Naive thymus-derived CD4-positive, alpha-beta T cell (primary cell): ENCODE measurements at places on chromosomes 6 and 20. TPM values are rescaled to one million over a fixed set of nuclear protein-coding genes. Genes with fewer than 3 reads are reported as not detected.

Gene TSHZ2
- 18.7 and 21.0 TPM in 2 replicates for total RNA-seq

DNA sequence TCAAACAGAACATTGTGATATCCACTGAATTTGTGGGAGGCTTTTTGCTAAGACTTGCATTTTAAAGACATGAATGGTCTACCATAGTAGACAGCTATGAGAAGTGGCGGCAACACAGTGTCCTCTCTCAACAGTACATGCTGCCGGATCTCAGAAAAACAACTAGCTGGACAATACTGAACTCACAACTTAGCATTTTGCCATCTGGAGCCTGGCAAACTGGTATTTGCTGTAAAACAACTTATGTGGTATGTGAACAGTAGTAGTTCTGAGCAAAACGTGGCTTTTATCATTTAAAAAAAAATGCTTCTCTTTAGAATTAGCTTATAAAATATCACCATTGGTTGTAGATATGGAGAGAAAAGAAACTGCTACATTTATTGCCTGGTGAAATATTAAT lies 3.3 kb upstream of the PXDC1 start:
- DNase-seq = no peak

- no peak for DNase-seq
These were observed 14.3 kb upstream of the FAM135A start for GRCh38 chr6:70398783-70399728.

Gene KIFC1
- 81.6 and 87.9 TPM in 2 replicates for total RNA-seq

DNA sequence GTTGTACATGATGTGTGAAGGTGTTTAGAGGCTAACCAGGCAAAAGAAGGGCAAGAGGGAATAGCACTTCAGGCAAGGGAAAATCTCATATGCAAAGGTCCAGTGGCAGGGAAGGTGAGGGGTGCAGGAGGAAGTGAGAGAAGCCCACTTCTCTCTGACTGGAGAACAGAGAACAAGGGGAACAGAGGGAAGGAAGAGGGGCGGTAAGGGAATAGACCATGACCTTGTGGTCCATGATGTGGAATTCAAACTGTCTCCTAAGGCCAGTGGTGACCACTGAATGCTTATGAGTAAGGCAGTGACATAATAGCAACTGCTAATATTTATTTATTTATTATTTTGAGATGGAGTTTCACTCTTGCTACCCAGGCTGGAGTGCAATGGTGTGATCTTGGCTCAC lies 20.6 kb upstream of the SLC9A8 start:
- no peak for DNase-seq

GRCh38 chr20:17314264-17314663 lies 87.4 kb downstream of the PCSK2 start:
- DNase-seq = no peak

DNA sequence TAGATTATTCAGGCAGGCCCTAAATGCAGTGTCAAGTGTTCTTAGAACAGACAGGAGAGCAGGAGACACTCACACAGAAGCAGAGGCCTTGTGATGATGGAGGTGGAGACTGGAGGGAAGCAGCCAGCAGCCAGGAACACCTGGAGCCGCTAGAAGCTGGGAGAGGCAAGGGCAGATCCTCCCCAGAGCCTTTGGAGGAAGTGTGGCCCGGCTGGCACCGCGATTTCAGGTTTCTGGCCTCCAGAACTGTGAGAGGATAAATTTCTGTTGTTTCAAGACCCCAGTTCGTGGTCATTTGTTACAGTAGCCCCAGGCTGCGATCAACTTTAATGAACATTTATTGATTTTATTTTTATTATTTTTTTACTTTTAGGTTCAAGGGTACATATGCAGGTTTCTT lies 203.0 kb downstream of the QKI start:
- no peak for DNase-seq

DNA sequence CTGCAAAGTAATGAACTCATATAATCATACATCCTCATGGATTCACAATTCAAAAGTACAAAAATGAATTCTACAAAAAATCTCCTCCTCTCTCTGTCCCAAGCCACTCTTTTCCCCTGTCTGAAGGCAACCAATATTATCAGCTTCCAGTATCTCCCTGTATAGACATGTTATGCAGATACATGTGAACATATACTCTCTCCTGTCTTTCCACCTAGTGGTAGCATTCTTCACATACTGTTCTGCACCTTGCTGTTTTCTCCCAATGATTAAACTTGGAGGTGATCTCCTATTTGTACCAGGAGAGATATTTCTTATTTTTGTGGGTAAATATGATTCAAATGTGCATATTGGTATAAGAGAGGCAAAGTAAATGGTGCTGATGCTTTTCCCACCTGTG lies 416.4 kb downstream of the EPM2A start:
- DNase-seq = no peak

- DNase-seq = no peak
These were observed 118.1 kb downstream of the TOX2 start for GRCh38 chr20:44032583-44033331.

GRCh38 chr6:99802396-99803031 lies 191.5 kb downstream of the MCHR2 start:
- no peak for DNase-seq

Gene ZFP57
- total RNA-seq = 1.7 TPM

GRCh38 chr20:62085206-62085605 lies 19.5 kb upstream of the TAF4 start:
- no peak for DNase-seq

DNA sequence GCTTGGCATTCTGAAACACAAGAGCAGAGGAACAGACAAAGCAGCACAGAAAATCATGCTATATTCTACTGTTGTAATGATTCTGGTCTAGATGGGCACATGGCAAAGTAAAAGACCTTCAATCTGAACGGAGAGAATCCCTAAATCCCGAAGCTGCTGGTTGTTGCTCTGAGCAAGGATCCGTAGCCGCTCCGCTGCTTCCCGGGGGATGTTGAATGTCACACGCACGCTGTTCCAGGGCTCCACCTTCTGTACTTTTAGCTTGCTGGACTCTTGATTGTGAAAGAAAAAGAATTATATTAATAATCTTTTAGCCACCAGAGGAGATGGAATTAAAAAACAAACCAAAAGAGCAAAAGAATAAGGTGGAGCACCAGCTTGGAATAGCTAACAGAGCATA lies 49.3 kb downstream of the NCOA6 start:
- no peak for DNase-seq

Gene CAGE1
- 0.39 TPM for total RNA-seq

GRCh38 chr6:73722318-73723060 lies 26.5 kb downstream of the CD109 start:
- DNase-seq = no peak

- no peak for DNase-seq
These were observed 45.8 kb upstream of the DST start for GRCh38 chr6:56688521-56688920.

DNA sequence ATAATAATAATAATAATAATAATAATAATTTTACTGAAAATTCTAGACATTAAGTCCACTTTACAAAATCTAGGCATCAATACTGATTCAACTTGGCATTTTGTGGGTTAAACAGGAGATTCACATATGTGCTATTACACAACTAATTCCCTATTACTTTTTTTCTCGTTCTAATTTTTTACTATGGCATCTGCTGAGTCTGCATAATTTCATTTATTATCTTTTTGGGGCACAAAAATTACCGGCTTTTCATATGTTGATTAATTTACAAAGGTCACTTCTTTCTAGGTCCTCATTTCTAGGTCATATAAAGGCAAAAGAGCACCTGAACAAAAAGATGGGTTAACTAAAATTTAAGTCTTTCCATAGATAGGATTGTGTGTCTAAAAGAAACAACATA lies 1357.8 kb upstream of the ADGRB3 start:
- DNase-seq = no peak

GRCh38 chr20:25061821-25062530 lies 4.0 kb upstream of the ACSS1 start:
- DNase-seq = no peak

DNA sequence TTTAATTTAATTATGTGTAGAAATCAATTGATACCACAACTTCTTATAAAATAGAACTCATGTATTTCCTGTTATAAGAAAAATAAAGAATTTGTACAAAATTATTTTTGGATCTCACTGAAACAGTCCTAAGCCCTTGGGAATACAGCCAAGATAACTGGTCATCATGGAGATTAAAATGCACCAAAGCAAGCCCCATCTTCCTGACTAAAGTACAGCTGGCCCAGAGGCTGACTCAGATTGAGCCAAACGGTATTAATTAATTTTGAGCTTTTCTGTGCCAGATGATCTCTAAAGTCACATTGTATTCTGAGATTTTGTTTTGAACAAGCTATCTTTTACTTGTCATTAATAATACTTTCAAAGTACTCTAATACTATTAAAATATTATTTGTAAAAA lies 978.5 kb downstream of the TBC1D32 start:
- DNase-seq = no peak

Gene HLA-DQB1
- 5.7 TPM for total RNA-seq
